Hematopoietic multipotent progenitor cell treated with erythropoietin and hydrocortisone succinate and interleukin-3 and kit ligand, for 15 days (in vitro differentiated cells): ENCODE measurements at places on chromosomes 2 and 18.

GRCh38 chr2:119544075-119544938 lies at the start of gene CFAP221:
CFAP221 (plus strand) TSS chr2:119544449; CDS start chr2:119546132, 1,683 bp downstream.
- peak; percentile 48 for DNase-seq

- peak; percentile 37 for DNase-seq
Measured at GRCh38 chr2:209960676-209961630, 41.5 kb upstream of the RPE start.

- DNase-seq = no peak
Measured at GRCh38 chr2:51000849-51001617, 30.9 kb downstream of the NRXN1 start.

DNA sequence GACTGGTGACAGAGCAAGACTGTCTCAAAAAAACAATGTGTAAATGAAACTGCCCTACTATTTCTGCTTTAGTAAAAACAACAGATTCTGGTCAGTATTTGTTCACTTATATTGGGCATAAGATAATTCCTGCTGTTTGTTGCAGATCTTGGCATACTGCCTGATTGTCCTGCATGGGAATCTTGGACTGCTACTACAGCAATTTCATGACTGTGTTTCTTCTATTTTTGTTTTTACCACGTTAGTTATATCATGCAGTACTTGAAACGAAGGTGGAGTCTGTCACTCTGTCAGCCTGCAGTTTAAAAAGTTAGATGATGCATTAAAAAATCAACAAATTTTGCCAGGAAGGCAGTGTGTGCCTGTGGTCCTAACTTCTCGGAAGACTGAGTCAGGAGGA lies 14.2 kb upstream of the CLASP1 start:
- DNase-seq = no peak

DNA sequence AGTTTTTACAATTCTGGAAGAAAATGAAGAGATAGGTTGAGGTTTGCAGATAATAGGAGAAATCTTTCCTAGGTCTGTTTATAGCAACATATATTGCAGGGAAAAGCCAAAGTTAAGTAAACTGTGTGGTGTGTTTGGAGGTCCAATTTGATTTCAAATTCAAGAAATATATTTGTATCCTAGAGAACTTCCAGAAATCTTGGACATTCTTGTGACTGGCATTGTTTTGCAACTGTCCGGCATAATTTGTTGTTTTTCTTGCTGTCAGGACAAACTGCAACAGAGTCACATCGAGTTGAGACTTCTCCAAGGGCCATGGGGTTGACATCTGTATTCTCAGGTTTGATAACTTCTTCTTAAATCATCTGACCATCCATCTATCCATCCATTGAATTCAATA lies 170.9 kb upstream of the ZEB2 start:
- no peak for DNase-seq

GRCh38 chr18:58045242-58046092 lies 1.4 kb downstream of the NEDD4L start:
- peak; percentile 70 for DNase-seq

- DNase-seq = no peak
Measured at GRCh38 chr2:200051611-200051945, 96.2 kb downstream of the MAIP1 start.

- DNase-seq = no peak
Measured at GRCh38 chr2:105574796-105575344, 169.8 kb upstream of the NCK2 start.

GRCh38 chr2:223090540-223091235 lies 38.7 kb downstream of the KCNE4 start:
- no peak for DNase-seq

- no peak for DNase-seq
Measured at GRCh38 chr2:173876833-173877413, 88.2 kb downstream of the SP3 start.

DNA sequence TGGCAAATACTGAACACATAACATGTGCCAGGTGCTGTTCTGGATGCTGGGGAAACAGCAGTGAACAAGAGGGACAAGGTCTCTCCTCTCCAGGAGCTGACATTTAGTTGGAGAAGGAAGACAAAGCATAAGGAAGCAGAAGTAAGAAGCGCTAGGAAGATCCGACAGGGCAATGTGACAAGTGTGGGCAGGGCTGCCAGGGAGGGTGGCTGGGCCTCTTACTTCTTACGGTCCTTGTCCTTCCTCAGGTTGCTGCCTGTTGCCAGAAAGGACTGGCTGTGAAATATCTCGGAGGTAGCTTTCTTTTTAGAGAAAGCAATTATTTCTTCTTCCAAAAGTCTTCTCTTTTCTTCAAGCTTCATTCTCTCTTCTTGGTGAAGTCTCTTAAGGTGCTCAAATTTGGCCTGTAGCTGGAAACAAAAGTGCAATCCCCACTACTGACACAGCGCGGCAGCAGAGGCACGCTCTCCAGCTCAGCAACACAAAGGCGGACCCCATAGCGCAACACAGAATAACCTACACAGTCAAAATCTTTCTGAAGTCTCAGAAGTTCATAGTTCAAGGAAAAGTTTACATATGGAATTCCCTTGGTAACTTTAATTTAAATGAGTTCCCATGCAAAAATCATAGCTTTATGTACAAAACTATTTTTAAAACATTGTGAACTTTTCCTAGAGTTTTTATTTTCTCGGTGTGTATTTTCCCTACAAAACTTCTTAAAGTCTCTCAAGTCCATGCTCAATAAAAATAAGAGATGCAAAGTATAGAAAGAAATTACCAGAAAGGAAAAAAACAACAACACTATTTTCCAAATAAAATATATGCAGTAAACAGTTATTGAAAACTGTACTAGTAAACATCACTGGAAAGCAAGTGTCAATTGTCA lies 67.7 kb downstream of the SEPTIN10 start:
- peak; percentile 20 for DNase-seq

DNA sequence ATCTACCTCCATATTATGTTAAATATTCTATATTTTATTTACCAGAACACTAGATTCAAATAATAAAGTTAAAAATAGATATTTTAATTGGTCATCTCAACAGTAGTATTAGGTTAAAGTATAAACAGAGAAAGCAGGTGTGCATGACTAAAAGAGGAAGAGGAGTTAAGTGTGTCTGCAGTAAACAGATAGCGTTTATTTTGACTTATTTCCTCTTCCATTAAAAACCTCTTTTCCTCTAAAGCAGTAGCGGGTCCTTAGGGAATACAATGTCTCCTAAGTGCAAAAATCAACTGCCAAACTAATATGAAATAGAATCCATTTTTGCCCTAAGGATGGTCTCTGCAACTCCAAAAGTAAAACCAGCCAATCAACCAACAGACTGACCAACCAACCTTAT lies 27.7 kb downstream of the EIF2AK3 start:
- no peak for DNase-seq

DNA sequence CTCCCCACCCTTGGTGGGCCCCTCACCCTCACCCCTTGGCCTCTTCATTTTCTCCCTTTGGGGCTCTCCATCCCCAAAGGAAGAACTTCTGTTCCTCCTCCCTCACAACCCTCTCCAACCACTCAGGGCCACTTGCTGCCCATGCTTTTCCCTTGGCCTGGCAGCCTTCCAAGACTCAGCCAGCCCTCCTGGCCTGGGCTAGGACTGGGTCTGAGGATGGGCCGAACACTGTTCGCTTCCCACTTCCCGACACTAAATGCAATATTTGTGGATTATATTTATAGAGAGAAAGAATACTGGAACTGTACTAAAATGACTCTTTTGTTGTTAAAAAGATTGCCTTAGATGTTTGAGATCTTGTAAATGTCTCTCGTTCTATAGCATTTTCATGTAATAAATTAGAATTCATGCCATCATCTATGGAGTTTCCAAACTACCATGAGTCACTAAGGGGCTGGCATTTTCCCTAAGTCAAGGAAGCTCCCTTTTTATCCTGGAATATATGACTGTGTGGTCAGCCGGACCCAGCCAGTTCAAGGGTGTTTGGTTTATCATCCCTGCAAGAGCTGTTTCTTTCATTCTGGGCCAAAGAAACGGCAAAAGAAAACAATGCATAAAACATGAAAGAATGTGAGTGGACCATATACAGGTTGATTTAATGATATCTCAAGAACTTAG lies 3.8 kb downstream of the CXCR2 start:
- no peak for DNase-seq

- no peak for DNase-seq
Measured at GRCh38 chr2:134683561-134684112, 35.2 kb downstream of the TMEM163 start.

- DNase-seq = no peak
Measured at GRCh38 chr2:92073036-92073814, 2798.0 kb upstream of the TEKT4 start.

GRCh38 chr2:45643543-45644542 lies 7.6 kb upstream of the PRKCE start:
- DNase-seq = peak; percentile 71

- no peak for DNase-seq
Measured at GRCh38 chr2:71615767-71616730, 162.7 kb downstream of the DYSF start.

DNA sequence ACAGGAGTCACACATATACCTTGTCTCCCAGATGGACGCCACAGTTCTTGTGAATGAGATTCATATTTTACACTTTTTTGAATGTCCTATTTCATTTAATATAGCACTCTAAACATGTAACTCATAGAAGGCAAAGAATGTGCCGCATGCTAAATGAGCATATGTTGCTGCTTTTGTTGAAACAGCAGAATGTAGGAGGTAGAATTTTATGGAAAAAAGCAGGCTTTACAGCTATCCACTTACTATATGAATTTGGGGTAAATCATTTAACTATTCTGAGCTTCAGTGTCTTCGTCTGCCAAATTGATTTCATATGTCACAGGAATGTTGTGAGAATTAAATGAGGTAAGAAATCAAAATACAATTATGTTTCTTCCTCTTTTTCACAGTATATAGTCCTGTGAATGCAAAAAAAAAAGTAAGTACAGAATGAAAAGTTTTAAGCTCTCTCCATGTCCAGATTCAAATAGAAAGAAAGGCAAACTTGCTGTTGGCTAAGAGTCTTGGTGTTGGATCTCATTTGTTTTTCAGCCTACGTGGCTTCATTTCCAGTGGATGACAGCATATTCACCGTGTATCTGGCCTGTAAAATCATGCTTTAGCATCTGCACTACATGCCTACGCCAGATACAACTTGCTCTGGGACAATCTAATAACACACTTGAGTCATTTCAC lies 154.7 kb upstream of the CNTNAP5 start:
- no peak for DNase-seq

- no peak for DNase-seq
Measured at GRCh38 chr2:138698428-138698827, 81.8 kb downstream of the NXPH2 start.

- no peak for DNase-seq
Measured at GRCh38 chr2:140085674-140086073, 1305.5 kb upstream of the NXPH2 start.

GRCh38 chr18:13556502-13556901 lies 169.9 kb downstream of the FAM210A start:
- no peak for DNase-seq
